ENCODE measurements at places on chromosomes 1 and 21.

- peak; percentile 93 for DNase-seq
These were observed 7.1 kb upstream of the ITGB2 start for GRCh38 chr21:44927587-44928461.

GRCh38 chr21:25760061-25760460 lies 25.3 kb downstream of the GABPA start:
- DNase-seq, result no peak

DNA sequence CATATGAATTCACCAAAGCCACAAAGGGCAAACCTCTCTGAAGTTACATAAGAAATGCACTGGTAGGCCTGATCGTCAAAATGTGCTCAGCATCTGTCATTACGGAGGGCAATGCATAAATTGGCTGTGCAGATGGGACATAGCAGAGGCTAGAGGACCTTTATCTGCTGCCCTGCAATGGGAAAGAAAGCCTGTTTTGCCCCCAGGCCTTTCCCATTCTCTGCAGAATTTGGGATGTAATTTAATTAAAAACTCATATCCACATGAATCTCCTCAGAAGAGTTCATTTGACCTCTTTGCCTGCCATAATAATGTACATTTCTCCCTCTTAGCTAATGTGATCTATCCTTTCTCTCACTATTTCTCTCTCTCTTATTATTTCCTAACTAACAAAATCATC lies 158.1 kb downstream of the ZP4 start:
- no peak for DNase-seq

DNA sequence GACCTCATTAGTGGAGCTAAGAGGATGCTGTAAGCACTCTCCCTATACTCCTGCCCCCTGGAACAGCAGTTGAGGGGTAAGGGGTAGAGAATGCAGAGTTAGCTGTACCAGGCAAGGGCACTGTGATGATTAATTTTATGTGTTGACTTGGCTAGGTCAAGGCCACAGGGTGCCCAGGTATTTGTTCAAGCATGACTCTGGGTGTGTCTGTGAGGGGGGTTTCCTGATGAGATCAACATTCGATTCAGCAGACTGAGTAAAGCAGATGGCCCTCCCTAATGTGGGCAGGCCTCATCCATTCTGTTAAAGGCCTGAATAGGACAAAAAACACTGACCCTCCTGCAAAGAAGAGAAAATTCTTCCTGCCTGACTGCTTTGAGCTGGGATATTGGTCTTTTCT lies 110.8 kb downstream of the KCND3 start:
- no peak for DNase-seq

- no peak for DNase-seq
These were observed 38.8 kb downstream of the ST6GALNAC5 start for GRCh38 chr1:76905876-76906595.

All from CD4-positive, alpha-beta T cell treated with Interleukin-4 for 4 hours (primary cell).